K562 (cell line): ENCODE measurements at places on chromosomes 16 and 17. TPM values are rescaled to one million over a fixed set of nuclear protein-coding genes. Genes with fewer than 3 reads are reported as not detected.

- H3K27ac ChIP-seq: no peak overlapping the region
- no peaks in the 10 kb centered on the region for H3K36me3 ChIP-seq
- no peaks in the 10 kb centered on the region for H3K27me3 ChIP-seq
- H3K4me1 ChIP-seq: no peaks in the 10 kb centered on the region
Observed at GRCh38 chr17:37888881-37889280, 35.3 kb upstream of the TBC1D3K start.

GRCh38 chr16:997440-998051 is 16.0 kb downstream of the SOX8 start:
- no peaks in the 10 kb centered on the region for H3K36me3 ChIP-seq
- no peak for DNase-seq
- peaks cover 64% of the 10 kb centered on the region for H3K27me3 ChIP-seq
- no peak overlapping the region for H3K4me3 ChIP-seq

- no peak overlapping the region for H3K4me3 ChIP-seq
- H3K4me1 ChIP-seq: no peaks in the 10 kb centered on the region
- no peak overlapping the region for H3K27ac ChIP-seq
- H3K27me3 ChIP-seq: no peaks in the 10 kb centered on the region
- DNase-seq: no peak
Observed at GRCh38 chr16:79912592-79913310, 312.2 kb upstream of the MAF start.

GRCh38 chr17:17137731-17138585 is 68.2 kb downstream of the PLD6 start:
- H3K4me1 ChIP-seq: no peaks in the 10 kb centered on the region
- peaks cover 11% of the 10 kb centered on the region; the same call in 1 of the 3 replicates for H3K36me3 ChIP-seq
- no peak overlapping the region for H3K4me3 ChIP-seq
- no peak for DNase-seq

GRCh38 chr16:19804538-19805323 is 79.9 kb downstream of the GPRC5B start:
- no peak overlapping the region for H3K27ac ChIP-seq
- H3K36me3 ChIP-seq: no peaks in the 10 kb centered on the region
- H3K4me3 ChIP-seq: no peak overlapping the region
- H3K4me1 ChIP-seq: no peaks in the 10 kb centered on the region
- no peaks in the 10 kb centered on the region for H3K27me3 ChIP-seq

GRCh38 chr16:77540646-77541045 is 105.8 kb upstream of the ADAMTS18 start:
- H3K4me3 ChIP-seq: no peak overlapping the region
- no peaks in the 10 kb centered on the region for H3K36me3 ChIP-seq
- no peak overlapping the region for H3K27ac ChIP-seq
- no peak for DNase-seq

DNA sequence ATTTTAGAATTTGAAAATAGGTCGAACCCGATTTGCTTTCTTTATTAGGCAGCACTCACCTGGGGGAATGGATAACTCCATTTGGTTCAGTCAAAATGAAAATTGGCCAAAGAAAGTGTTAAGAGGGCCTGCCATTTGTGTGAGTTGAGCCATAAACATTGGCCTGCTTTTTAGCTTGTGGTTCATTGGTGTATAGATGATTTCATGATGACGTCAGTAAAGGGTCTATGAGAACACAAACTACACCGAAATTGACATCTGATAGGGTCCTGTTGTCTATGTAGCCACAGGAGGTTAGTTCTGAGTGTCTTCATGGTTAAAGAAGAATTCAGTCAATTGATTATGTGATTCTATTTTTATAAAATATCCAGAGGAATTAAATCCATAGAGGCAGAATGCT is 1001.5 kb upstream of the EEF2KMT start:
- H3K4me1 ChIP-seq: no peaks in the 10 kb centered on the region
- no peak for DNase-seq
- no peak overlapping the region for H3K4me3 ChIP-seq
- no peaks in the 10 kb centered on the region for H3K36me3 ChIP-seq
- H3K27ac ChIP-seq: no peak overlapping the region

DNA sequence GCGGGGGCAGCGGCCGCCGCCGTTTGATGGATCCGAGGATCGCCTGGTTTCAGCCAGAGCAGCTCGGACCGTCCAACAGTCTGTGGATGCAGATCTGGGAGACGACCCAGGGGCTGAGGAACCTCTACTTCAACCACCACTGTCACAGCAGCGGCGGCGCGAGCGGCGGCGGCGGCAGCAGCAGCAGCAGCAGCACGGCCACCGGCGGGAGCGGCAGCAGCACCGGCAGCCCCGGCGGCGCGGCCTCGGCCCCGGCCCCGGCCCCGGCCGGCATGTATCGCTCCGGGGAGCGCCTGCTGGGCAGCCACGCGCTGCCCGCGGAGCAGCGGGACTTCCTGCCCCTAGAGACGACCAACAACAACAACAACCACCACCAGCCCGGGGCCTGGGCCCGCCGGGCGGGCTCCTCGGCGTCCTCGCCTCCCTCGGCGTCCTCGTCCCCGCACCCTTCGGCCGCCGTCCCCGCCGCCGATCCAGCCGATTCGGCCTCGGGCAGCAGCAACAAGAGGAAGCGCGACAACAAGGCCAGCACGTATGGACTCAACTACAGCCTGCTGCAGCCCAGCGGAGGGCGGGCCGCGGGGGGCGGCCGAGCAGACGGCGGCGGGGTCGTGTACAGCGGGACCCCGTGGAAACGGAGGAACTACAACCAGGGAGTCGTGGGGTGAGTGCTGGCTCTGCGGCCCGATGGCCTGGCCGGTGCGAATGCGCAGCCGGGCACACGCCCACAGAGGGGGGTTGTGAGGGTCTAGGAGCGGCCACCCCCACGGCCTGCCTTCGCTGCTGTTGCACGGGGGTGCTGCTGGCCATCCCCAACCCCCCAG is 702 bp downstream of the TENT4B start:
- peaks cover 24% of the 10 kb centered on the region for H3K4me1 ChIP-seq
- peak; percentile 47 for DNase-seq
- peak overlapping the region; percentile 76 for H3K4me3 ChIP-seq
- H3K27ac ChIP-seq: peak overlapping the region; percentile 57; the same call in 2 of the 3 replicates
- H3K36me3 ChIP-seq: no peaks in the 10 kb centered on the region

CES5A gene
- 0.07 and 0.29 TPM in 2 replicates for total RNA-seq

TBKBP1 gene
- total RNA-seq: 12.5 and 15.6 TPM in 2 replicates

TMED6 gene
- 0.51 TPM in 1 of 2 replicates, not detected in the other for total RNA-seq

ACE gene
- total RNA-seq: 1.6 and 1.8 TPM in 2 replicates
